Hippocampal formation (tissue), 2 donors: ENCODE measurements at places on chromosomes 11 and 22.

DNA sequence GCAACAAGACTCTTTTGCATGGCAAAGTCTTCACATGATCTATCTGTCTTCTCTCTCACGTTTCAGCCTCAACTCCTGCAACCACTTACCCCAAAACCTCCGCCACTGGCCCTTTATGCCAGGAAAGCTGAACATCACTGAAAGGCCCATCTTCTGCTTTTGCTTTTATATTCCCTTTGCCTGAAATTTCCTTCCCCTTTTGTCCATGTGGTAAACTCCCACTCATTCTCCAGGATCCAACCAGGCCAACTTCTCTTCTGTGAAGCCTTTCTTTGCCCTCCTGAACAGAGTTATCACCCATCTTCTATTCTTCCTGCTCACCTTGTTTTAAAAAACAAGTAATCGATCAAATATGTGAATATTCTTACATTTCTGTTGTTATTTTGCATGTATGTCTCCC is 117.8 kb downstream of the WNT11 start:
- no peak for DNase-seq

- no peak for DNase-seq
These were observed 44.5 kb downstream of the RTN4R start for GRCh38 chr22:20223421-20224255.

DNA sequence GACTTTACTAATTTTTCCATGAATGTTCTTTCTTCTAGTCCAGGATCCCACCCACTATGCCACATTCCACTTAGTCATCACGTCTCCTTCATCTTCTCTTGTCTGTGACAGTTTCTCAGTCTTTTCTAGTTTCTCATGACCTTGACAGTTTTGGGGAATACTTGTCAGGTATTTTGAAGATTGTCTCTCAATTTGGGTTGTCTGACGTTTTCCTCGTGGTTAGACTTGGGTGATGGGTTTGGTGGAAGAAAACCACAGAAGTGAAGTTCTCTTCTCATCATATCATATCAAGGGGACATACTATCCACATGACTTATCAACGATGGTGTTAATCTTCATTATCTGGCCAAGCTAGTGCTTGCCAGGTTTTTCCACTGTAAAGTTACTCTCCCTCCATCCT is 102.4 kb downstream of the LRRC32 start:
- no peak for DNase-seq

- DNase-seq = no peak
These were observed 62.0 kb downstream of the IGF2 start for GRCh38 chr11:2077061-2077802.

DNA sequence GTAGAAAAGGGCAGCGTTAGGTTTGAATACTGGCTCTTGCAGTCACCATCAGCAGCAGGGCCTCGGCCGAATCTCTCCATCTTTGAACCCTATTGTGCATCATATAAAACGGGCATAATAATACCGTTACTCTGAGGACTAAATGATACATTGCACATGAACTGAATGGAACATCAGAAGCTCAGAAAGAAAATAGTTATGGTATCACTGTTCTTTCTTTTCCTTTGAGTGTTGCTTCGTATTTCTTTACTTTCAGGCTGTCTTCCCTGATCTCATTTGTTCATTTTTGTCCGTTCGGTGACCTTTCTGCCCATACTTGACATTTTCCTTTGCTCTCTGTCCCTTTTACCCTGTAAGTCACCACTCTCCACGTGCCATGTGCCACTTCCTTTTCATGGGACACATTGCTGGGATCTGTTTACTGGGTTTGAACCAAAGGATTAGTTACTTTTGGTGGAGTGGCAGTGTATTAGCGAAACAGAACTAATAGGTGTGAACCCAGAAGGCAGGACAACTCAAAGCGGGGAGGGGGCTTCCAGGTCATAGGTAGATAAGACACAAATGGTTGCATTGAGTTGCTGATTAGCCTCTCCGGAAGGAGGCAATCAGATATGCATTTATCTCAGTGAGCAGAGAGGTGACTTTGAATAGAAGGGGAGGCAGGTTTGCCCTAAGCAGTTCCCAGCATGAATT is 717 bp upstream of the ZNF202 start:
- DNase-seq = peak; percentile 40

DNA sequence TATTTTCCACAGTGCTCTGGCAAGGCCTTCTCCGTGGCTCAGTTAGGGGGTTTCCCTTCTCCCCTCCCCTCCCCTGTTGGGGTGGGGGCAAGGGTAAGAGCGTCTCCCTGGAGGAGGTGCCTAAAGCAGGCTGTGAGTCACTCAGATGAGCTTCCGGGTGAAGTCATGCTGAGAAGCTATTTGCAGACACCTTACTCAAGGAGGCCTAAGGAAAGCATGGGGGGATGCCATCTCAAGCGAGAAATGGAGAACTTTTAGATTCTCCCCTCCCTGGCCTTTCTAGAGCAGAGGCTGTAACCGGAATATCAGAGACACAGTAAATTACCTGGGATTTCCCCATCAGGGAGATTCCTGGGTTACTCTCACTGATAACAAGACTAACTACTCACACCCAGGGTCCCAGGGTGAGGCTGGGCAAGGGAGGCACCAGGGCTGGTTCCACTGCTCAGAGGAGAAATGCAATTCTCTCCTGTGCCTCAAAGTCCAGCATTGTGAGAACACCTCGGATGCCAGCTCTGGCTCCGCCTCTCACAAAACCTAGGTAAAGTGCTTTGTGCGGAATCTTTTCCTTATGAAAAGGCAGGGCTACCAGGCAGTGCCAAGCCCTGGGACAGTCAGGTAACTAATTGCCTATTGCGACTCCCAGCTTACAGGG is 123.6 kb downstream of the ABTB2 start:
- no peak for DNase-seq

DNA sequence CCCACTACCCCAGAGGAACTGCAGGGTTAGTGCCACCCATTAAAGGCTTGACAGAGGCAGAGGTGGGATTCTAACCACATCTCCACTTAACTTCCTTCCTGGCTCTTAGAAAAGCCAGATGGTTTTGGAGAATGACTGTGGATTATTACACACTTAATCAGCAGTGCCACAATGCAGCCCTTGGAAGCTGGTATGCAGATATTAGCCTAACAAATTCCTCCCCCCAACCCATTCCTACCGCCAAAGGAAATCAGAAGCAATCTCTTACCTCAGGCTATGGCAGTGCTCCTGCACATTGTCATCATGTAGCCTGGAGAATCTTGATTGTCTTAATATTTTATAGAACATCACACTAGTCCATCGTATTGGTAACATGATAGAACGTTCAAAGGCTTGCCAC is 23.2 kb upstream of the NRGN start:
- no peak for DNase-seq

DNA sequence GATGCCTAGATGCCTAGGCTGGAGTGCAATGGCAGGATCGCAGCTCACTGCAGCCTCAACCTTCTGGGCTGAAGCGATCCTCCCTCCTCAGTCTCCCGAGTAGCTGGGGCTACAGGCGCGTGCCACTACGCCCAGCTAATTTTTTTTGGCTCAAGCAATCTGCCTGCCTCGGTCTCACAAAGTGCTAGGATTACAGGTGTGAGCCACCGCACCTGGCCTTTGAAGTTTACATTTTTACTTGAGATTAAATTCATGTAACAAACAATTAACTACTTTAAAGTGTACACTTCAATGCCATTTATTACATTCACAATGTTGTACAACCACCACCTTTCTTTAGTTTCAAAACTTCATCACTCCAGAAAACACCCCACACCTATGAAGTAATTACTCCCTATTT is 3.5 kb upstream of the FOSL1 start:
- no peak for DNase-seq

- no peak for DNase-seq
These were observed 8.1 kb downstream of the BCL9L start for GRCh38 chr11:118917481-118918127.

DNA sequence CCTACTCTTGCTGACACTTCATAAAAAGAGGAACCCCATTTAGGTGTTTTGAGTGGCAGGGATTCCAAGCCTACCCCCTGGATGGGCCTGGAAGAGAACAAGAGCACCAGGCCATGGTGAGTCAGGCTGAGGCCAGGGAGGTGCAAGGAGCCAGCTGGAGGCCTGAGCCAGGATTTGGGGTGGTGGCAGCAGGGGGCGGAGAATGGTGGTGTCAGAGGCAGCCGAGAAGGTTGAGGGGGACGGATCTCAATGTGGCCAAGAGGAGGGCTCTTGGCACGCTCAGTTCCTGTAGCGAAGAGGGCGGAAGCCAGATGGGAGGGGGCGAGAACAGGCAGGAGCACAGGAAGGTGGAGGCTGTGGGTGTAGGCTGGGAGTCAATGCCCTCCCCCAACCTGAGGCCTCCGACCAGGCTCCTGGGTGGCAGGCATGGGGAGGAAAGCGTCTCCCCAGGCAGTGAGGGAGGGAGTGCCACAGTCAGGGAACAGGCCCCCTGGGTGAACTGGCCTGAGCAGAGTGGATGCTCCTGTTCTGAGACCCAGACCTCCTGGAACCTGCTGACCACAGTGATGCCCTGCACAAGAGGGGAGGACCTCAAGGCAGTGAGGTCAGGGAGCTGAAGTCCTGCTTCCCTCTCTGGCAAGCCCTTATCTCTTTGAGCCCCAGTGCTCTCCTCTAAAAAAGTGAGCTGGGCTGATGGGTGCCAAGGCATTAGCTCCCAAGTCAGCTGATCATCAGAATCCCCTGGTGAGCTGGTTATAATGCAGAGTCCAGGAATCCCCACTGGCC is 13.9 kb downstream of the RTN4RL2 start:
- DNase-seq = no peak

DNA sequence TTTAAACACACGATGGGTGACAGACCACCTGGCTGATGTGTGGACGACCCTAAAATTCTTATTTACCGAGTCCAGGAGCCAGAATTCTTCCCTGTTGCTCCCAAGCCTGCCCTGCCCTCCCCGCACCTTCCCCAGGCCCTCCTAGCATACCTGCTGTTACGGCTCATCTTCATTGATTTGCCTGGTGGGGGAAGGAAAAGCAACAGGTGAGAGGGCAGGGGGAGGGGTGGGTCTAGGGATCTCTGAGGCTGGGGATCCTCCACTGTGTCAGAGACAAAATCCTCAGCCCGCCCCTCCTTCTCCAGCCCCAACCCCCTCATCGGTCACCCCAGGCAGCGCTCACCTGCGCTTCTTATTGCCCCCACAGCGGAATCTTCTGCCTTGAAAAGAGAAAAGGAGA is 4.0 kb downstream of the FXYD2 start:
- no peak for DNase-seq

DNA sequence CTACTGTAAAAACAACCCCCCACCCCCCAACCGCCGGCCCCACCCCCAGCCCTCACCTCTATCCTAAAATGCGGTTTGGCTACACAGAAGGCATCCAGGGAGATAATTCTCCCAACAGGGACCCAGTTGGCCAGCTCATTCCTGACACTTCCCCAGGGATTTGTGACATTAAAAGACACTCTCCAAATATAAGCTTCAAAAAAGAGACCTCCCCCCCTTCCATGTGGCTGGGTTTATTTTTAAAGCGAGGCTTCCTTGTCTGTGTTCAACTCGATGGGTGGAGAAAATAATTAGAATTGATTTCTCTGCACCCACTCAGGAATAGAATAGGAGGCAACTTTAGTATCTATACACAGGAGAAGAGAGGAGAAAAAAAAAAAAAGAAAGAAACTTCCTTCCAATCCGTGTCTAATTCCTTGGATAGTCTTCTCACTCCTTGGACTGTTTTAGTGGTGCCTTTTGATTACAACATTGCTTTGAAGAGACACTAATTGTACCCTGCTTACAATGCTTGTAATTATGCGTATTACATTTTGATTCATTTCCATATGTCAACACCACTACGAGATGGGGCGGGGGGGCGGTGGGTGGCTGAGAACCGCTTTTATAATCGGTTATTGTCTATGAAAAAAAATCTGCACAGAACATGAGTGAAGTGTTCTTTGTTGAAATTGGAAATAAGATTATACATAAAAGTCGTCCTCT is 500.4 kb downstream of the MIAT start:
- no peak for DNase-seq

DNA sequence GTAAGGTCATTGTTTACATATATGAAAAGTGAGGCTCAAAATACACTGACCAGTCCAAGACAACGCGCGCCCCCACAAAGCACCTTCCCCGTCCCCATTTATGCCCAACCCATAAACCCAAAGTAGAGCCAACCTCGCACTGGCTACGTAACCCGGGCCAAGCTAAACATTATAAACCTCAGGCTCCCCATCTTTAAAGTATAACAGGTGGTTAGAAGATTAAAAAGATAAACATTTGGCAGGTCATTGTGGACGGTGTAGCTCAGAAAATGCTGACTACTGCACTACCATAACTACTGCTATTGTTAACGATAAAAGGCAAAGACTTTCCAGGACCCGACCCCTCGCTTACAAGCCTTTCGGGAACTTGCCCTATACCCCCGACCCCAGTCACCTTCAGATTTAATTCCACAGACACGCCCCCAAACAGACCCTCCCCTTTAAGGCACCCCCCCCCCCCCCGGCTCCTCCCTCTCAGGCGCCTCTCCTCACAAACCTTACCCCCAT is 470 bp downstream of the NUMA1 start:
- DNase-seq = no peak

DNA sequence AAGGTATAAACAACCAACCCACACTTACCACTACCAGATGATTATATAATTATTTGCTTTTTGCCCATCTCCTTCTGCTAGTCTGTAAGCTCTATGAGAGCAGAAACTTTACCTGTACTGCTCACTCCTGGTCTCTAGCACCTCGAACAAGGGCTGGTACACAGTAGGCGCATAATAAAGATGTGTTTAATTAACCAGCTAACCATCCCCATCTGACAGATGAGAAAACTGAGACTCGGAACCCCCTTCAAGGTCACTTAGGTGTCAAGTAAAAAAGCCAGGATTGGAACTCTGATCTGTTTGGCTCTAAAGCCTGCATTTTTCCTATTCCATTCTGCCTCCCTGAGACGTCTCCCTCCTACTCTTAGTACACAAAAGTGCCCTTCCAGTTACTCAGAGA is 370.3 kb downstream of the TENM4 start:
- no peak for DNase-seq

DNA sequence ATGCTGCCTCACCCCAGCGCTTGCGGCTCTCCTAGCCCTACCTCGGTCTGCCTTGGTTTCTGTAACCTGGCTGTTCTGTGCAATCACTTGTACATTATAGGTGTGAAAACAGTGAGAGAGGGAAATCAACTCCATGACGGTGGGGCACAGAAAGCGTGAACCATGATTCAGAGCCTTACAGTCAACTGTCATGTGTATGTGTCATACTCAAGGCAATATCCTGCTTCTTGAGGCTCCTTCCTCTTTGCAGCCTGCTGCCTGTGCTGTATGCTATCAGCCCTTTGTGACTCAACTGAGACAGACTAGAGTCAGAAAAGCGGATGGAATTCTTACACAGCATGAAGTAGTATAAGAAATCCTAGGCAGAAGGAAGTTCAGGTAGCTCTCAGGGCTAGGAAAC is 2.1 kb downstream of the NRIP3 start:
- DNase-seq = no peak
